ENCODE measurements at places on chromosomes 3 and 15. TPM values are rescaled to one million over a fixed set of nuclear protein-coding genes. Genes with fewer than 3 reads are reported as not detected.

GRCh38 chr15:50066202-50066601, 52.8 kb downstream of the ATP8B4 start:
- no peak for DNase-seq

GRCh38 chr3:71361334-71361890, 222.1 kb downstream of the FOXP1 start:
- no peak for DNase-seq

DNA sequence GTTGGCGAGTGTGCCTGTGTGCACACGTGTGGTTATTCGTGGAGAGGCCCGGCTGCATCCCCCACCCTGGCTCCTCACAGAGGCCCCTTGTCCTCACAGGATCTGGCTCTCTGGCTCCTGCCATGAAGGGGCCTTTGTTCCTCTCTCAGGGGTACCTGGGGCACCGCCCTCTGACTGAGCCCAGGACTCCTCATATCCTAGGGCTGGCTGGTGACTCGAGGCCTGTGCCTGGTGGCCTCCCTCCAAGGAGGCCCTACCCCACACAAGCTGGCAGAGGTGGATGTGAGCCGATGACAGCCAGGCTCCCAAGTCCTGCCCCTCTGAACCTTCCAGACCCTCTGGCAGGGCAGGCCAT, 10.0 kb downstream of the PRKCD start:
- DNase-seq, result no peak

- DNase-seq, result no peak
Measured at GRCh38 chr3:33202711-33203457, 15.7 kb downstream of the SUSD5 start.

TIGIT gene
- not detected for total RNA-seq

DNA sequence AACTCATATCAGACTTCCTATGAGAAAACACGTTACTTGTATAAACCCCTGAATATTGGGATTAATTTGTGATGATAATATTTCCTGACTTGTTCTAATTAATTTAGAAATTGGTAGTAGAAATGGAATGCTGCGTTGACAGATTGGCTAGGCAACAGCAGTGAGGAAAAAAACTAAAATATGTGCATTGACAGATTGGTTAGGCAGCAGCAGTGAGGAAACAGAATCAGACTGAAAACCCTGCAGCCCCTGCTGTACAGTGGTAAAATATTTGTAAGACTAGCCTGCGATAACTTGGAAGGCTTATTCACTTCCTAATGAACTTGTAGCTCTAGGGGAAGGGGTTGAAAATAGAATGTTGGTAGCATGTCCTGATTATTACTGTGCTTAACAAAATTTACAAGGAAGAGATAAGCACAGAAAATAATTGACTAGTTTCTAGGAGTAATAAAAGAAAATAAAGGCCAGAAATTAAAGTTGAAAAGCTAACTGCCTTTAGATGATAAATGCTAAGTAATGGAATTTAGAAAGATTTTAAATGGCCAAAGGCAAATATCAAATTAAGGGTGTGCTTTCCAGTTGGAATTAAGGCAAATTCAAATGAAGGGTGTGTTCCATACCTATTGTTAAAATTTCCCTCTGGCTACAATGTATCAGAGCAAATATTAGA, 29.9 kb upstream of the IL16 start:
- no peak for DNase-seq
